HT1080 (cell line): ENCODE measurements at places on chromosomes 2 and 18. TPM values are rescaled to one million over a fixed set of nuclear protein-coding genes. Genes with fewer than 3 reads are reported as not detected.
A peak's percentile ranks its signal among the peaks of the same experiment; 100 is the strongest.

- DNase-seq = no peak
Observed at GRCh38 chr2:9364791-9365497, 58.4 kb downstream of the ITGB1BP1 start.

The ALPG gene
- total RNA-seq = not detected in 2 replicates

- no peak for DNase-seq
Observed at GRCh38 chr2:84129018-84129417, 330.1 kb downstream of the SUCLG1 start.

DNA sequence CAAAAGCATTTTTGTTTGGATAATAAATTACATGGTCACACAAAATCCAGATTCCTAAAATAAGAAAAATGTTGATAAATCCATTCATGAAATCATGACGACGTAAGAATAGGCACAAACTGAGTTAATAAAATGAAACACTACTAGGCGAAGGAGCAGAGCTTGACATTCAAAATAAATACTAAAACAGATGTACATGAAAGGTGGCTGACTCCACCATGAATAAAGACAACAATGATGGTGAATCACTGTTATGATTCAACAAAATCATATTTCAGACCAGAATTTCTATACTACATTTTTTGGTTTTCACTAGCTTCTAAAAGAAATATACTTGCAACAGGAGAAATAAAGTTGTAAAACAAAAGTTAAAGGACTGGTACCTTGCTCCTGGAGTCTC lies 122.0 kb upstream of the RNU4ATAC start:
- DNase-seq = no peak

The ANO7 gene
- total RNA-seq = 0.53 and 2.4 TPM in 2 replicates

DNA sequence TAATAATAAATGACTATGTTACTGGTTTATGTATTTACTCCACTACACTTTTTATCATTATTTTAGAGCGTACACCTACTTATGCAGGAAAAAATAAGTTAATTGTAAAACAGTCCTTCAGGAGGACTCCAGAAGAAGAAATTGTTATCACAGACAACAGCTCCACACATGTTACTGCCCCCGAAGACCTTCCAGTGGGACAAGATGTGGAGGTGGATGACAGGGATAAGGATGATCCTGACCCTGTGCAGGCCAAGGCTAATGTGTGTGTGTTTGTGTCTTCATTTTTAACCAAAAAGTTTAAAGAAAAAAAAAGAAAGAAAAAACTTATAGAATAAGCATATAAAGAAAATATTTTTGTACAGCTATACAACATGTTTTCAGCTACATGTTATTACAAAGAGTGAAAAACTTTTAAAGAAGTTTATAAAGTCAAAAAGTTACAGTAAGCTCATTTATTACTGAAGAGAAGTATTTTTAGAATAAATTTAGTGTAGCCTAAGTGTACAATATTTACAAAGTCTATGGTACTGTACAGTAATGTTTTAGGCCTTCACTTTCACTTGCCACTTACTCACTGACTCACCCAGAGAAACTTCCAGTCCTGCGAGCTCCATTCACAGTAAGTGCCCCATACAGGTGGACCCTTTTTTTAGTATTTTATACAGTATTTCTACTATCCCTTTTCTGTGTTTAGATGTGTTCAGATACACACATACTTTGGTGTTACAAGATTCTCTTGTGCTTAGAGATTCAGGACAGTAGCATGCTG lies 7.5 kb downstream of the TGFBRAP1 start:
- DNase-seq = no peak

The CPO gene
- 0.10 TPM in 1 of 2 replicates, not detected in the other for total RNA-seq

DNA sequence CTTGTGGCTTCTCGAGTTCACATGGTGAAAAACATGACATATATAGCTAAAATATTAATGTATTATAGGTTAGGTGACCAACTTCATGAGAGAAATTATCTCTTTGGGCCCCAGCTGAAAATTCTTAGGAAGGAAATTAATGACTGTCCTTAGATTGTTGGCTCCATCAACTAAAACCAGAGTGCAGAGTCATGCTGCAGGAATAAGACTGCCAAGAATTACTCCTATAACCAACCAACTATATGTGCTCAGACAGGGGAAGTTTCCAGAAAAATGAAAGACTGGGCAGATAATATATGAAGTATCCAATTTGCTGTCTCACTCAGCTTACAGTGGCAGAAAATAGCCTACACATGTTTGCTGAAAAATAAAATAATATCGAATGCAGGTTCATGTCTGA lies 71.0 kb upstream of the TMEFF2 start:
- DNase-seq = no peak

GRCh38 chr18:60047556-60047955 lies 147.8 kb downstream of the PMAIP1 start:
- DNase-seq = peak; percentile 32

- peak; percentile 20 for DNase-seq
Observed at GRCh38 chr2:120856421-120856862, 120.8 kb downstream of the GLI2 start.

- no peak for DNase-seq
Observed at GRCh38 chr2:96145848-96146152, 560 bp upstream of the DUSP2 start.

The MBD5 gene
- total RNA-seq = 3.7 and 7.1 TPM in 2 replicates

DNA sequence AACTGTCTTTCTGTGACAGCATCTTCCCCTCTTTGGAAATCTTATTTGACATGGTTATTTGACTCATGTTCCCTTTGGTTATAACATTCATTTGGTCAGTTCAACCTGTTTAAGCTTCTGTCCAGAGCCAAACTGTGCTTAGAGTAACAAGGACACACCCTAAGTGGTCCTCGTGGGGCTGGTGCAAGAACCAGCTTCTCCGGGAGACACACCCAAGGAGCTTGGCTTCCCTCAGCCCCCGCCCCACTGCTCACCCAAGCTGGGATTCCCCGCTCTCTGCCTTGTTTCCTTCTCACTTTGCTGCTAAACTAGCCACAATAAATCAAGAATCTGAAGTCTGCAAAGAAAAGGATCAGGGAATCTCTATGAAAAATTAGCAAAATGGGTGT lies 1.4 kb downstream of the SCYGR3 start:
- DNase-seq = no peak

GRCh38 chr2:196149948-196150347 lies 21.4 kb downstream of the STK17B start:
- no peak for DNase-seq

The LIMS4 gene
- 0.18 and 0.63 TPM in 2 replicates for total RNA-seq

- peak; percentile 40 for DNase-seq
Observed at GRCh38 chr2:24613154-24613814, 122.2 kb downstream of the NCOA1 start.

- DNase-seq = no peak
Observed at GRCh38 chr2:196758474-196759377, 40.8 kb downstream of the GTF3C3 start.

GRCh38 chr18:35968278-35968880 lies 4.1 kb upstream of the RMP24 start:
- DNase-seq = no peak

DNA sequence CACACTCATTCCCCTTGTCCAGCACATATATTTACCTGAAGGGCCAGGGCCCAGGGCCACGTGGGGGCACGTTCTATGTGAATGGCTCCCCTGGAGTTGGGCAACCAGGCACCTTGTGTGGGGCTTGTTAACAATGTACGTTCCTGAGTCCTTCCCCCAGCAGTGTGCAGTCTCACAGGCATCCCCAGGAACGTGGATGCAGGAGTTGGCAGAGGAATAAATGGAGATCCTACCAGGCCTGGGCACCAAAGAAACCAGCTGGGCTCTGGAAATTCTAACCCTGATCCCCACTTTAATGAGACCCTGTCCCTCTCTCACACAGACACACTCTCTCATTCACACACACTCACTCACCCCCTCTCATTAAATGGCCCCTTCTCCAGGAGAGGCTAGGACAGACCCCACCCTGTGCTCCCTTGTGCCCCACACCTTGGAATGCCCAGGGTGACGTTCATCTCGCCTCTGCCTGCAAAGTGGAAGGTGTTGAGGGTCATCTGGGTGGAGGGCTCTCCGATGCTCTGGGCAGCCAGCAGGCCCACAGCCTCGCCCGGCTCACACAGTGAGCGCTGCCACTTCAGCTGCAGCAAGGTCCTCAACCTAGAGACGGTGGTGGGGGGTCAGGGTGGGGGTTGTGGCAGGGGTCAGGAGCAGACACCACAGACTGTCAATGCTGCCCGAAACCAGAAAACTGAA lies 65.6 kb downstream of the POLR1A start:
- DNase-seq = no peak

The RNF152 gene
- total RNA-seq = 3.1 and 4.0 TPM in 2 replicates

DNA sequence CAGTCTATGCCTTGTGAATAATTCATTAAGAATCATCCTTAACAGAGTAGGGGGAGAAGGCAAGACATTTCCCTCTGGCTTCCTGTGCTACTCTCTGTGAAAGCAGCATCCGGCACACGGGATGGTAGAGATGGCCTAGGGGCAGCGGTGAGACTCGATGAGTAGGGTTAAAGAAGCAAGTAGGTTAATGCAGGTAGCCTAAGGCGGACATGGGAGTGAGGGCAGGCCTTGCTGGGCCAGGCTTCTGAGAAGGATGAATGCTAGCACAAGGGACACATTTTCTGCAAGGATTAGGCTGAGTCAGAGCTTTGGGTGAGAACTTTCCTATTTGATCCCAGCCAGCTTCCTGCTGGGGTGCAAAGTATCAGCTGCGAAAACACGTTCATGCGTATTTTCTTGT lies 80.8 kb downstream of the NXPH2 start:
- DNase-seq = no peak

DNA sequence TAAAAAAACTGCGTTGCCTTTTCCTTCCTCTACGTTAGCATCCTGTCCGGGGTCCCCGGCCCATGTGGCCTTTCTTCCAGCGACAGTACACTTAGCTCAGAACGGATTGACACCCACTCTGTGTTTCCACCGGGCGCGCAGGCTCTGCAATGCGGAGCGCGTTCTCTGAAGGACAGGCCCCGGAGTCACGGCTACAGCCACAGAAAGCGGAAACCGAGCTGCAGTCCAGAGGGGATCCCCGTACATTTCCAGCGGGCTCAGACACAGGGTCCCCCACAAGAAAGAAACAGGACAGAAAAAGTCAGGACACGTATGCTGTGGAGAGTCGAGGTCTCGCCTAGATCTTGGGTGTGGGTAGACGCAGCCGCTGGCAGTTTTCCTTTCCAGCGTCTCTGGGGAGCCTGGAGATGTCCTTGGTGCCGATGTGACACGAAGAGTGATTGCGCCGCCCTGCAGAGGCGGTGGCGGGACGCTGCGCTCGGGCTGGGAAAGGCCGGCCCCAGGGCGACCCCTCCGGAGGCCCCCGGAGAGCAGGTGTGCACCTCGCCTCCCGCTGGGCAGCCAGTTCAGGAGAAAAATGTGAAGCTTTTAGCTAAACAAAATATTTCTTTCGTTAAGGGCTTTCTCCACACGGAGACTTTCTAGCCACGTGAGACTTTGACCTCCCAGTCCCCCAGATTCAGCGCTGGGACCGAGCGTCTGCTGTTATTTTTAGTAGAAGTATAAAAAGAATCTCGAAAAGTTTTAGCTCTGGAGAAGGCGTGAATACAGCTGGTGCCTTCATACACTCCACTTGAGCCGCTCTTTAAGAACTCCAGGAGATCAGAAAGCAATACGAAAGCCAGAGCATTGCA lies 1.3 kb upstream of the ACKR3 start:
- DNase-seq = no peak

- DNase-seq = no peak
Observed at GRCh38 chr2:161943011-161943410, 131.0 kb downstream of the DPP4 start.
